ENCODE measurements at places on chromosomes 7 and 10.

DNA sequence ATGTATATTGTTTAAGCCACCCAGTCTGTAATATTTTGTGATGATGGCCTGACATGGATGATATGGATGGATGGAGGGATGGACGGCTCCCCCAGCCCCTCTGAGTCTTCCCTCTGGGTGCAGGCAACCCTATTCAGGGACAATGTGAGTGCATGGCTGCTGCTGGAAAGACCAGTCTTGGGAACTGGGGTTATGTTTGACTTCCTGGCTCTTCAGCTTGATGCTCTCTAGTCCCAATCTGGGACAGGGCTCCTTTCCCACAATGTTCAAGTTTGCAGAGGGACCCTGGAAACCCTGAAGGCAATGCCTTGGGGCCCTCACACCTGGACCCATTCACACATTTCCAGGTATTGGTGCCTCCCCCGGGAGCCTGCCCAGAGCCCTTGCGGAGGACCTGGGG, 52.3 kb upstream of the RET start:
- DNase-seq = no peak

- DNase-seq = no peak
These were observed 631.0 kb upstream of the ANKRD30A start for GRCh38 chr10:36494371-36494770.

- no peak for DNase-seq
These were observed 73.3 kb upstream of the PRKG1 start for GRCh38 chr10:51000976-51001375.

DNA sequence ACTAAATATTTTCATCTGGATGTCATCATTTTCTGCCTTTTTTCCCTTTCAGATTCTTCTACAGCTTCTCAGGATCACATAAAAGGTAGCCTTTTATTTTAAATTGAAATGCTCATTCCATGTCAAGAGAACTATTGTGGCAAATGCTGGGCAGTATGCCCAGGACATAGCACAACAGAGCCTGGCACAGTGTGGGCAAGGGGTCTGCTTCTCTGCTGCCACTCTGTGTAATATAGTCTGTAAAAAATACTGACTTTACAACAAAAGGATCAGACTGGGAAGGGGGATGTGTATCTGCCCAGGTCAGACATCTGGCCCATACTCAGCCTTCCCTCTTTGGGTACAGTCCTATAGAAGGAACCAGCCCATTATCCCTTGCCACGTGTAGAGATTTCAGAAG, 62.7 kb downstream of the CUZD1 start:
- no peak for DNase-seq

DNA sequence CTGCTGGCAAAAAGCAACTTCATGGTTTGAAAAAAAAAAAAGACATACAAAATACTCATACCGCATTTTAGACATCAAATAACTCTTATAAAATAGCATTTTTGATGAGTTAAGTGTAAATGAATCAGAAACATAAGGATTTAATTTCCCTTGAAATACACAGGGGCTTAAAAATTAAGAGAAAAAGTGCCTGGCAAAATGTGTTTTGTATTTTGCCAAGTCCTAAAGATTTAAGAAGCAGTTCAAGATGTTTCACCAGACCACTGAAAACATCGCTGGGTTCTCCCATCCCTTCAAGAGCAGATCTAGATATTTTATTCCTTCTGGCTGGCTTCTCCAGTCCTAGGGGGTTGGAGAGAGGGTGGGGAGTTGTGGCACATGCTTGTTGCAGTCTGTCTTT, 396.4 kb downstream of the INHBA start:
- DNase-seq = no peak

DNA sequence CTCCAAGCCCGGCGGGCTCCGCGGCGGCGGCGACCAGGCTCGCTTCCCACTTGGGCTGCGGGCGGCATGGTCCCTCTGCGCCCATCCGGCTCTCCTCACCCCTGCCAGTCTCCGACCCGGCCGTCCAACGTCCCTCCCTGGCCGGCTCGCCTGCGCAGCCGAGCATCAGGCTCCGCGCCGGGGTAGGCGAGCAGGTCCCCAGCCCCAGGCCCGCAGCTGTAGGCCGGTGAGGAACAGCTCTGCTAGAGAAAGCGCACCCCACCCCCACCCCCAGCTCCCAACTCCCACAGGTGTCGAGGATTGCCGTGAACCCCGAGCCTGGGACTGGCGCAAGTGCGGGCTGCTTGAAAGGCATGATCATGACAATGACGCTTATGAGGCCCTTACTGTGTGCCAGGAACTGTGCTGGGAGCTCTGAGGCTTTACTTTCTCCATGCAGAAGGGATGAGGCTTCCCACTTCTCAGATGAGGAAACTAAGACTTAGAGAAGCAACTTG, 20.8 kb upstream of the PAX2 start:
- DNase-seq = no peak

DNA sequence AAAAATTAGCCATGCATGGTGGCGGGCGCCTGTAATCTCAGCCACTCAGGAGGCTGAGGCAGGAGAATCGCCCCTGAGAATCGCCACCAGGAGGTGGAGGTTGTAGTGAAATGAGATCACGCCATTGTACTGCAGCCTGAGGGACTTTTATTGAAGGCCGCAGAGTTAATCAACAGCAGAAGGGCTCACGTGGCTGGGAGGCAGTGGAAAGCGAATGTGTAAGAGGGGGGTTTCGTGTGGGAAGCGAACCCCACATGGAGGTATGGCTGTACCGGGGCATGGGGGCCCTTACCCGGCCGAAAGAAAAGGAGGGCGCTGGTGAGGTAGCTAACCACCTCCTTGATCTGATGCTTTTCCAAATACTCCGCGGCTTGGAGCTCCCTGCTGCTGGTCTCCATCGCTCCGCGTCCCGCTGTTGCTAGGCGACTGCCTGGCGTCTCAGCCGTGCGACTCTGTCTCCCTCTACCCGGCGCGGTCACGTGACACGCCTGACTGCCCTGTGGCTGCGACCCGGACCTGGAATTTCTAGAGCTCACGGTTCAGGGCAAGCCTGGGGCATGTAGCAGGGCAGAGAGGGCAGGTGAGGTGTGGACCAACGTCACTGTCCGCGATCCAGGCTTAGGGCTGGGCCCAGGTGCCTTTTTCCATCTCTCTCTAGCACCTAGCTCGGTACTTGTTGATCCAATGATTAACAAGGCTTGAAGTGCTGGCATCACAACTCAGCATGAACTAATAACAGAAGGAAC, at the start of gene EFCAB10:
Gene EFCAB10 (minus strand): TSS at position 428 of the 746 bp plus-strand sequence. CDS start 30 bp downstream, at position 398.
- DNase-seq = peak; percentile 16

DNA sequence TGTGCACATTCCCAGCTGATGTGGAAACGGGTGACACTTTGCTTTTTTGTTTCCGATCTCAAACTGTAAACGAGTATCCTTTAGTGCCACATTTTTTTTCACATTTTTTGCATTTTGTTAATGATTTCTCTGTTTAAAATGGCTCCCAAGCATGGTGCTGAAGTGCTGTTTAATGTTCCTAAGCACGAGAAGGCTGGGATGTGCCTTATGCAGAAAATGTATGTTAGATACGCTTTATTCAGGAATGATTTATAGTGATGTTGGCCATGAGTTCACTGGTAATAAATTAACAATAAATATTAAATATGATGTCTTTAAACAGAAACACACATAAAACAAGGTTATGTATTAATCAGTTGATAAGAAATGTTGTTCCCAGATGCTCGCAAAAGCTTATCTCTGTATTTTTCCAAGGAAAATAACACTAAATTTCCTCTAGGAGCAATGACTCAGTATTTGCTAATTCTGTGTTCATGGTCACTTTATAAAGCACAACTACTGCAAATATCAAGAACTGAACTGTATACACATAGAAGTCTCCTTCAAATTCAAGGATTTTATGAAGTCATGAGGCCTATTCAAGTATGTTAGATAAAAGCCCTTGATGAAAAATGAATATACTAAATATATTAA, 305.9 kb upstream of the SMIM30 start:
- DNase-seq = no peak

GRCh38 chr7:87784424-87784823, 91.7 kb downstream of the SLC25A40 start:
- DNase-seq = no peak

- no peak for DNase-seq
These were observed 17.5 kb upstream of the ANLN start for GRCh38 chr7:36372156-36372555.

DNA sequence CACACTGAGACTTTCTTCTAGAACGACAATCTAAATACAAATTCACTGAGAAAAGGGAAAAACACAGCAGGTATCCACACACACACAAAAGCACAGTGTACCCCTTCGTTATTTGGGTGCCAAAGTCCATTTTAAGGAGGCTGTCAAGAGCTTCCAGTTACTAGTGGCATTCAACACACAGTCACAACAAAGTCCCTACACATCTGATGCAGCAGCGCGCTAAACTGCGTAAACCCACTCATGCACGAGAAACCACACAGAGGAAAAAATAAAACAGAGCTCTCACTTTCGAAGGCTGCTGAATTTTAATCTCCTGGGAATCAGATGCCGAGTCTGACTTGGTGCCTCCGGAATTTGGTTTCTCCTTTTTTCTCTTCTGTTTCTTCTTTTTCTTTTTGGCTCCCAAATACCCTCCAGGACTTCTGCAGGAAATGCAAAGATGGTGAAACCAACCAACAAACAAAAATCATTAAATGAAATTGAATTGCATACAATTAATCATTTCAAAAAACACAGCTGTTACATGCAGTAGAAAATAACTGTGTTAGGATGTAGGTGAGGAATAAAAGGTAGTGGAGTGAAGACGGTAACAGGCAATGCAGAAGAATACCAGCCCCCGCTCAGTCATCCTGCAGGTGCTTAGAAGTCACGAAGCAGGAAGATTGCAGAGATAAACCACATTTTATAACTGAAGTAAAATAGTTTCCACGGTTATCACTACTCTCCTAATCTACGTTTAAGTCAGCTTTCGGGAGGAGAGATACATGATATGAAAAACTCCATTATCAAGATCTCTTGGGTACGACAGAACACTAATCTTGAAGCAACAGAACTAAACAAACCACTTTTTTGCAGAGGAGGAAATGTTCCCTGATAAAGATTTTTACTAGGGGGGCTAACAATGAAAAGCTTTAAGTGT, 27.1 kb downstream of the NMT2 start:
- DNase-seq = no peak

- DNase-seq = no peak
These were observed 47.2 kb downstream of the DNAJC12 start for GRCh38 chr10:67790534-67791408.

DNA sequence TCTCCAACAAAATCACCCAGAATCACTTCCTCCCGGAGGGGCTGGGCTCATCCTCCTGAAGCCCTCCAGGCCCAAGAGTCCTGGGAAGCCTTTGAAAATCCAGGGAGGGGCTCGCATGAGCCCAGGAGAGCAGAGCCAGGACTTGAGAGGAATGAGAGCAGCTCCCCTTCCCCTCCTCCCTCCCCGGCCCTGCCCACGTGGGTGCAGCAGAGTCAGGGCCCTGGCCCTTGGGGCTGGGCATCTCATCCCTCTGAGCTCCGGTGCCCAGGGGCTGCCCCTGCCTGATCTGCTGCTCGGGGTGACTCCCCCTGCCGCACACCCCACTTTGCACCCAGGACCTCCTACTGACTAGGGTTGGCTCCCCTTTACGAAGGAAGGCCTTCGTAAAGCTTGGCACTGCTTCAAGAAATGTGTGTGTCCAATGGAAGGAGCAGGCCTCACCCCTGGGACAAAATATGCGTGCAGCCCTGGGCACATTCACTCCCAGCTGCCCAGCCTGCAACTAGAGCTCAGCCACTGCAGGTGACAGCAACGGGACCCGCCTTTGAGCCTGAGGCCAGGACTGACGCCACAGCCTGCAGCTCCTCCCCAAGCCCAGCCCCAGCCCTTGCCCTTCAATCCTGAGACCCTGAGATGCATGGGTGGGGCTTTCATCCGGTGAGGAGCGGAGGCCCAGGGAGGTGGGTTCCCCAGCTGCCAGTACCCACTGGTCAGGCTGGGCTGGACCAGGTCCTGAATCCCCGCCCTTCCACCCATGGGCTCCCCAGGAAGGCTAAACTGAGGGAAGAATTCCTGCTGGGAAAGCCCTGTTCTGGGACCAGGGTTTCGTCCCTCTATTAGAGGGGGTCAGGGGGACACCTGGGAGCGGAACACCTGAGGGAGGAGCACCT, 21.8 kb downstream of the PWWP2B start:
- DNase-seq = no peak

GRCh38 chr7:508461-509170, 11.0 kb downstream of the PDGFA start:
- no peak for DNase-seq

DNA sequence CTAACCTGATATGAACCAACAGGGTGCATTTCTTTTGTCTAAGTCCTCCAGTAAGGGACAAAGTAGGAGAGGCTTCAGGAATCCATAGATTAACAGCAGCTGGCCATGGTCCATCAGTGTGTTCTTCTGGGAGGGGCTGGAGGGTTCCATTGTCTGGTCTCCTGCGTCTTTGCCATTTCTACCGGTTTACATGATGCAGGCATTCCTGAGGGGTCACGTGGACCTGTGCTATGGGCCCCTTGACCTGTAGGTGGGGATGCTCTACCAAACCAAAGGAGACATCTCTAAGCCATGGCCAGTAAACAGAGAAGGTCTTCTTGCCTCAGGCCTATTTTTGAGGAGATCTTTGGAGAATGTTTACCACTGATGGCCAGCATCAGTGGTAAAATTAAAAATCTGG, 28.7 kb upstream of the HABP2 start:
- DNase-seq = no peak

DNA sequence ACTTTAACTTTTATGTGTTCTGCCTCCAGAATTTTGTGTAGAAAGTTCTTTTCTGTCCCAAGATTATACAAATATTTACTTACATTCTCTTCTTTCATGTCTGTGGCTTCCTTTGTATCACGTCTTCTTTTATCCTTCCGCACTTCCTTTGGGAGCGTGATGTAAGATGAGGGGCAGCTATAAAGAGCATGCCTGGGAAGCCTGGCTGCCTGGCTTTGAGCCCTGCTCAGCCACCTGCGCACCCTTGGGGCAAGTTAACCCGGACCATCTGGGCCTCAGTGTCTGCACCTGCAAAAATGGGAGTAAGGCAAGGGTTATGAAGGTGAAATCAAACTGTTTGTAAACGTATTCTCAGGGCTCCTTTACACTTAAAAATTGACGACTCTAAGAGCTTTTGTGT, 25.2 kb downstream of the PALD1 start:
- DNase-seq = no peak

Data from T-helper 9 cell (primary cell).